ENCODE measurements at places on chromosomes 7 and 10.

DNA sequence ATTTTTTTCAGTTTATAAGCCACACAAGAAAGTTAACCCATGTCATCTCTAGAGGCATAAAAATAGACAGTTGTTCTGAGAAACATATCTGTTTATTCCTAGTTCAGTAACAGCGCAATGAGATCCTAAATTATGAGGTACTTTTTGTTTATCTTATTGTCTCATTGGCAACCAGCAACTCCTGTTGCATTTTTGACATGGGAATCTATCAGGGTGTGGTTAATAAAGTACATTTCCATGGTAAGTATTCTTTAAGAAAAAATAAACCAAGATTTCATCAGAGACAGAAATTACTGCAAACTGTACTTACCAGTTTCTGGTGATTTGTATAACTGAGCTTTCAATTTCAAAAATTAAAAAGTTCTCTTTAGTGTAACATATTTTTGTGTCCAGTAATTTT, 9.0 kb downstream of the FAS start:
- no peak for DNase-seq

- no peak for DNase-seq
Measured at GRCh38 chr7:49255054-49255453, 330.7 kb downstream of the CDC14C start.

DNA sequence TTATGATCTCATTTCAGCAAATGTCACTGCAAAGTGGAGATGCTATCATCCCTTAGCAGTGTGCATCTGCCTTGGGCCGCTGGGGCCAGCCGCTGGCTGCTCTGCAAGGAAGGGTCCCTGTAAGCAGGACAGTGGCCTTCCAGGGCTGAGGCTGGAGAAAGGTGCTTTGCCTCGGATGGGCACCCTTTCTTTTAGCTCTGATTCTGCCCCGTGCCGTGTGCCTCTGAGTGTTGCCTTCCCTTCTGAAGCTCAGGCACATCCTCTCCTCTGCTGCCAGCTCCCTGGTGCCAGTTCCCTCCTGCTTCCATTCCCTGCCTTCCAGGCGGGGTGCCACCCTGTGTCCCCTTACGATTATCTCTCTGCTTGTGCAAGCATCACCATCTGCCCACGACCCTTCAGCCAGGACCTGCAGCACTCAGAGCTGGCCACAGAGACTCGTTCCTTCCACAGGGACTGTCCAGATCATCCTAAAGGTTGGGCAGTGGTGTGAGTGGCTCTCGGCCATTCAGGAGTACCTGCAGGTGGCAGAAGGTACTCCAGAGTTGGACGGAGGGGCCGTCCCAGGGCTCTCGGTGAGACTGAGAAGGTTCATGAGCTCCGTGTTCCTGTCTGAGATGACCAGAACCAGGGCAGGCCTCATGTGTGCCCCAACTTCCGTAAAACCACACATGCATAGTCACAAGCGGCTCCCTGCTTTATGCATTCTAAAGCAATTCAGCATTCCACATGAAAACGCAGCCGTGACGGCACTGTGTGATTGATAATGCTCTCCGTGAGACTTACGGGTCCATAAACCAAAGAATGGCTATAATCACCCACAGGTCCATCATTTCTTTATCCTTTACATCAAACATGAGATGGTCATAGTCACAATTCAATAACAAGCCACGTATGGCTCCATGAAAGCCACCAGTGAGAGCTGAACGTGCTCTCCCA, 371.4 kb downstream of the DNAJB6 start:
- no peak for DNase-seq

- DNase-seq, result no peak
Measured at GRCh38 chr10:23120001-23120934, 24.9 kb downstream of the MSRB2 start.

DNA sequence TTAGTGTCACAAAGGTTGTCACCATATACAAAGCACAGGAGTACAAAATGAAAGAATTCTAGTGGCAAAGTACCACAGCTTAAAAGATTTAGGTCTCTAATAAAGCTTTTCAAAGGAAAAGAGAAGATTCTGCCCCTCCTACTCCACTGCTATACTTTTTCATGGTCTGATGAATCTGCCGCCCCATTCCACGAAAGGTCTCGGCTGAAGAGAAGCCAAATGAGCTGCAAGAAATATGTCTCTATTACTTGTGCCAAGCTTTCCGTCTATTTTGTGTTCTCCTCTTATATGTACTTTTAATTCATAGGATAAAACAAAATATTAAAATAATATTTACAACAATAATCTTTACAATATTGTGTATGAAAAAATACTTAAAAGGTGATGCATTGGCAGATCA, 222.6 kb downstream of the ANK3 start:
- no peak for DNase-seq

- peak; percentile 54 for DNase-seq
Measured at GRCh38 chr7:148941598-148942275, 57.6 kb upstream of the EZH2 start.

GRCh38 chr10:87036623-87037022, 16.5 kb downstream of the FAM25A start:
- DNase-seq, result no peak

DNA sequence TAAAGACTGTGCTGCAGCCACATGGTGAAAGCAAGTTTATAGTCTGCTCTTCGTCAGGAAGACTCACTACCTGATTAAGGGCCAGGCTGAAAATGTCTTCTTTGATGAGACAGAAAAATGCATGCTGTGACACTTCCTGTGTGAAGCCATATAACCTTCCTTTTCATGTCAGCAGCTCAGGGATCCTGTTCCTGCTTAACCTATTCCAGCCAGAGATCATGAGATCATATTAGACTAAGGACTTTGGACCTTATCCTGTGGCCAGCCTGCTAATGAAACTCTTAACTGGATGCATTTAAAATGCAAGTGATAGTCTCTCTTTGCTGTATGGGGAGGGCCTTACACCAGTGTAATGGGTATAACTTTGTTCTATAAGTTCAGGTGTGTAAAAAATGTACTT, 165.2 kb downstream of the PTEN start:
- no peak for DNase-seq

DNA sequence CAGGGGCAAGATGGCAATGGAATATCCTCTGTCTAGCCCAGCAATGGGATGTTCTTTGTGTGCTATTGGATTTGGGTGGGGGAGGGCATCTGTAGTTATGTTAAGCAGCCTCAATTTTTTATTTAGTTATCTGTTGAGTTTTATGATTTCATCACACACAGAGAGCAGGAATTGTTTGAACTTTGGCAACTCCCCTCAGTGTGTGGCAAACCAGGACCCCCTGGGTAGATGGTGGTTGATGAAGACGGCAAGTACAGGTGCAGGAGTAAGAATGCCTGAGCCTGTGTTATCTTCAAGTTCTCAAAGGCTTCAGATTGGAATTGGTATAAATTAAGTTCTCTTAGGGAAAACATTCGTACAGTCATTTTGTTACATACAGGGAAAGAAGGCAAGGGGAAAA, 142.4 kb upstream of the SAMD8 start:
- no peak for DNase-seq

GRCh38 chr7:65411249-65411648, 37.6 kb downstream of the ZNF92 start:
- no peak for DNase-seq
